ENCODE measurements at places on chromosomes 7 and 10.

DNA sequence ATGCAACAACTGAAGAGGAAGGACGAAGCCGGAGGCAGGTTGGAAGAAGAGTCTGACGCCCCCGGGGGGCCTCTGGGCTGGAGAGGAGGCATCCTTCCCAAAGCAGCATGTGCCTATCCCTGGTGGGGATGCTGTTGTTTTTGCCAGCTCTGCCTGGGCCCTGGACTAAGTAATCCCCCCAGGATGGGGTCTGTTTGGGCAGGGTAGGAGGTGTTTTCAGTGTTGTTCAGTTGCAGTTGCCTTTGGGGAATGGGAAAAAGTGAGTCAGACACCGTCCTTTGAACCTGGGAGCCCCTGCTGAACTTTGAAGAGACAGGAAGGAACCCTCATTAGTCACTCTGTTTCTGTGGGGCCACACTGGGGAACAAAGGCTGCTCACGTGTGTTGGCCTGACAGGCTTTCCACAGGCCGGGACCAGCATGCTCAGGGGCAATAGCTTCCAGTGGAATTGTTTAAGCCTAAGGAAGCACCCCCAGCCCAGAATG lies 35.2 kb upstream of the GDF10 start:
- DNase-seq, result no peak

DNA sequence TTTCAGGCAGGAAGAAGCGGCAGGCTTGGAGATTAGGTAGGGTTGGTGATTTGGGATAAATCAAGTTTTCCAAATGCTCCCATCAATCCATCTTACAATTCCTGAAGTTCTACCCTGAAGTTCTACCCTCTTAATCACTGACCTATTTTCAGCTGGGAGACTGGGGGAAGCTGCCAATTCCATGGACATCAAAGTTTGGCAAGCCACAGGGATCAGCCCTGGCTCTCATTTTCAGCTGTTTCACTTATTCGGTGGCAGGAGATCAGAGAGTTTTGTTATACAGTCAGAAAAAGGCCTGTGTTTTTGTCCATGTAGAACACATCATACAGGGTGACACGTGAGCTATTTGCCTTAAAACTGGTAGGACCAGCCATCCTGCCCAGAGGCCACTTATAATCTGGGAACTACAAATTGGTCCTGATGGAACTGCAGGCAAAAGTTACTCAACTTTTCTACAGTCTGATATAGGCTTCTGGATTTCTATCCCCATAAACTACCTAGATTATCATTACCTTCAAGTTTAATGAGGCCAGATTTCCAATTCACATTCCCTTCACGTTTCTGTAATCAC lies 112.9 kb upstream of the ZNF746 start:
- no peak for DNase-seq

GRCh38 chr7:234708-235553 lies 42.6 kb downstream of the FAM20C start:
- DNase-seq, result no peak

- DNase-seq, result no peak
Measured at GRCh38 chr7:79713276-79713675, 259.8 kb upstream of the MAGI2 start.

DNA sequence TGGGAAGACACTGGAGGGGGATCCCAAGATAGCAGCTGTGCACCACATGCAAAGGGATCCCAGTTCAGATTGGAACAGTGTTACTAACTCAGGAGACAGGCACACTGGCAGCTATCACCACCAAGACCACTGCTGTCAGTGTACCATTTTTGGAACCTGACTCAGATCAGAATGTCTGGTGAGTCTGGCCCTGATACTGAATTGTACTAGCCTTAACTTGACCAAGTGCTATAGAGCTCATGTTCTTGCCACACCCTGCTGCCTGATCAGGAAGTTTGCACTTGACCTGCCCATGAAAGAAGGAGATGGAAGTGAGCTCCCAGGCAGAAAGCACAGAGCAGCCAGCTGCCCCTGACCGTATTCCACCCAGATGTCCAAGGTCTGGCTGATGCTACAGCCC lies 4.8 kb upstream of the PRRT4 start:
- no peak for DNase-seq

DNA sequence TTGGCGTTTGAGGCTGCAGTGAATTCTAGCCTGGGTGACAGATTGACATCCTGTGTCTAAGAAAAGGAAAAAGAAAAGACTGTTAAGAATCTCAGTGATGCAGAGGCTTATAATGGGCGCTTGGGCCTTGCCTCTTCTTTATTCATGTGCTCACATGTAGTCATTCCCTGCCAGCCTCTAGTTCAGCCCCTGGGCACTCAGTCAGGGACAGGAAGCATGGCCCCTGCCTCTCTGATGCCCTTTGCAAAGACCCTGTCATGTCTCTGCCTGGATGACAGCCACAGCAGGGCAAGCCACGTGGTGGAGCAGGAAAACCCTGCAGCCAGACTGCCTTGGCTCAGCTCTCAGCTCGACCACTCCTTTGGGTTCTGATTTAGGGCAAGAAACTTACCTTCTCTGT lies 368.9 kb downstream of the RPS24 start:
- no peak for DNase-seq

GRCh38 chr7:1666317-1666822 lies 3.7 kb upstream of the ELFN1 start:
- DNase-seq, result no peak

- DNase-seq, result no peak
Measured at GRCh38 chr10:45470098-45471012, 96.3 kb downstream of the ALOX5 start.

GRCh38 chr10:62018131-62018911 lies 116.8 kb downstream of the ARID5B start:
- no peak for DNase-seq

- DNase-seq, result no peak
Measured at GRCh38 chr10:83522456-83522855, 616.9 kb upstream of the GHITM start.

DNA sequence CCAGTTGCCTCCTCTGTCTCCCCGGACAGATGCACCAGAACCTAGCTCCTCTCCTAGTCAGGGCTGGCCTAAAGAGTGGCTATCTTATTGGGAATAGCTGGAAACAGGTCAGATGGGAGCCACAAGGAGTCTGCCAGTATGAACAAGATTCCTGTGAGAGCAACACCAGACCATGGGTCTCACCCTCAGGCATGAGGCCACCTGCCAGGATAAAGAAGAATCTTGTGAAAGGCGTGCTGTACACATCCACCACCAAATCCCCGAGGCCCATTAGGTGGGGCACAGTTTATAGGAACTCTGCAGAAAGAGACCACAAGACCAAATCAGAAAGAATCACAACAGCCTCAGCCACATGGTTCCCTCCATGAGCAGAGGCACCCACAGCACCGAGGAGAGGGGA lies 325.9 kb downstream of the TNS3 start:
- DNase-seq, result no peak

DNA sequence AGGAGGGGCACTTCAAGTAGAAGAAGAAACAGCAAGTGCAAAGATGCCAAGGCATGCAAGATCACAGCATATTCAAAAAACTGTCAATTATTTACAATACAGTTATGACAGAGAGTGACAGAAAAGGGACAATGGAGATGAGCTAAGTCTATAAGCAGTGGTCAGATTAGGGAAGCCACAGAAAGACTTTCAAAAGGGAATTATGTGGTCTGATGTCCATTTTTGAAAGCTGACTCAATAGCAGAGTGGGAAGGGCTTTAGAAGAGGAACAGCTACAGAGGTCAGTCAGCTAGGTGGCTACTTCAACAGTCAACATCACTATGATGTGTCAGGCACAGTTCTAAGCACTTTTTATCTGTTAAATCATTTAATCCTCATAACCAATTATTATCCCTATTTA lies 45.2 kb upstream of the SPOCK2 start:
- no peak for DNase-seq

DNA sequence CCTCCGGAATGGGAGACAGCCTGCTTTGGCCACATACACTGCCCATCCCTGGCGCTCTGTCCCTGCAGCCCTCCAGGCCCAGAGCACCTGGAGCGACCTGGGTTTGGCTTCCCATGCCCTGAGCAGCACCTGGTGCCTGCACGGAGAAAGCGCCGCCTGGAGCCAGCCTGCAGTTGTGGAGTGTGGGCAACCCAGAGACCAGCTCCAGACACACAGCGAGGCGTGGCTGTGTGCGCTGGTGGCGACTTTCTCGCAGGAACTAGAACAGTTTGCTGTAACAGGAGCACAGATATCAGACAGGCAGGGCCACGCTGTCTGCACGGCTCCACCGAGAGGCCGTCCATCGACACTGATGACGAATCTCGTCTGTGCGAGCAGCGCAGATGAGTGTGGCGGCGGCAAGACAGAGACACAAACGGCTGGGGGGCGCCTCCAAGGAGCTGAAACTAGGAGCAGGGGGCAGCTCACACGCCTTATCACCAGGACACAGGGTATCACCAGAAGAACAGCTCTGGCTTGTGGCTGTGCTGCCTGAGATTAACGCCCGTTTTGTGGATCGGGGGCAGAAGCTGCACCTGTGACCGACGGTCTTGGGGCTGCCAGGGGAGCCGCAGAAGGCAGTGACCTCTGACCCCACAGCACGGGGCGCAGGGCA lies 275.3 kb downstream of the DNAJB6 start:
- DNase-seq, result peak; percentile 37

DNA sequence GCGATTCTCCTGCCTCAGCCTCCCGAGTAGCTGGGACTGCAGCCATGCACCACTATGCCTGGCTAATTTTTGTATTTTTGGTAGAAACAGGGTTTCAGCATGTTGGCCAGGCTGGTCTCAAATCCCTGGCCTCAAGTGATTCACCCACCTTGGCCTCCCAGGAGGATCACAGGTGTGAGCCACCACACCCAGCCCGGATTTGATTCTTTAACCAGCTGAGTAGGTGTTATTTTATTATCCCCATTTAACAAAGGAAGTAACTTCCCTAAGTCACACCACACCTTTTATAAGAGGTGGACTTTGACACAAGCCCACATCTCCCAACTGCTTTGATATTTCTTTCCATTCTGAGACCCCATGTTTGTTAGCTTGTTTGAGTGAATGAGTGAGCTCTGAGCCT lies 25.0 kb downstream of the SLC25A28 start:
- DNase-seq, result no peak

DNA sequence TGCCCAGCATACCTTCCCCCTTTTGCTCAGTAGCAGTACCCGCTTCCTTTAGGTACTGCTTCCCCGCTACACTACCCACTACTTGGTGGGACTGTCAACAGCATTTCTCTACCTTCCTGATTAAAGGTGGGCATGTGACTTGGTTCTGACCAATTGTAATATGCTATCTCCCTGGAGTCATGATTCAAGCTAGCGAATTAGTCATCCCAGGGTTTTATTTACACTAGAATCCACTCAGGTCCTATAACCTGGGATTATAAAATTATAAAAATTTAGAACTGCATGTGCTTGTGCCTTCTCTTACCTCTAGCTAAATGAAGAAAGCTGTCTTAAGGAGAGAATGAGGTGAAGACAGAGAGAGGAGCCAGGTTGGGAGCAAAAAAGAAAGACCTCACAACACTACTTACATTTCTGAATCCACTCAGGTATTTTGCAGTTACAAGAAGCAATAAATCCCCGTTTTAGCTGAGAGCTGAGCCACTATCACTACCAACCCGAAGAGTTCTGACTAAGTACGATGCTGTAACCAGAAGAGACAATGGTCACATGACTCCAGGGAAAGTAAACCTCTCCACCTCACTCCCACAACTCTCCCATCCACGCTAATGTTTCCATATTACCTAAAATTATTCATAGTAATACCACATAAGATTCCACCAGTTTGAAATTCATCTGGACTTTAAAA lies 9.7 kb downstream of the GBX1 start:
- no peak for DNase-seq

GRCh38 chr10:129277841-129278240 lies 189.2 kb upstream of the MGMT start:
- DNase-seq, result no peak

GRCh38 chr10:4254101-4254994 lies 469.3 kb upstream of the KLF6 start:
- DNase-seq, result no peak

- no peak for DNase-seq
Measured at GRCh38 chr7:42573881-42574672, 337.1 kb upstream of the GLI3 start.

DNA sequence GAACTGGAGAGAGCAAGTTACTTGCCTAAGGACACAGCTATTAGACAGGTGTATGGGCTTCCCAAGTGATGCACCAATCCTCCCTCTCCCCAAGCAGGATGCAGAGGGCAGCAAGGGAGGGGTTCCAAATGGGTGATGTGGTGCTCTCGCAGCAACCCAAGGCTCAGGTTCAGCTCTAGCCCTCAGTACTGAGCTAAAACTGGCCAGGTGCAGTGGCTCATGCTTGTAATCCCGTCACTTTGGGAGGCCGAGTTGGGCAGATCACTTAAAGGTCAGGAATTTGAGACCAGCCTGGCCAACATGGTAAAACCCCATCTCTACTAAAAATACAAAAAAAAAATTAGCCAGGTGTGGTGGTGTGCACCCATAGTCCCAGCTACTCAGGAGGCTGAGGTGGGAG lies 40.7 kb downstream of the GPRIN2 start:
- DNase-seq, result no peak

DNA sequence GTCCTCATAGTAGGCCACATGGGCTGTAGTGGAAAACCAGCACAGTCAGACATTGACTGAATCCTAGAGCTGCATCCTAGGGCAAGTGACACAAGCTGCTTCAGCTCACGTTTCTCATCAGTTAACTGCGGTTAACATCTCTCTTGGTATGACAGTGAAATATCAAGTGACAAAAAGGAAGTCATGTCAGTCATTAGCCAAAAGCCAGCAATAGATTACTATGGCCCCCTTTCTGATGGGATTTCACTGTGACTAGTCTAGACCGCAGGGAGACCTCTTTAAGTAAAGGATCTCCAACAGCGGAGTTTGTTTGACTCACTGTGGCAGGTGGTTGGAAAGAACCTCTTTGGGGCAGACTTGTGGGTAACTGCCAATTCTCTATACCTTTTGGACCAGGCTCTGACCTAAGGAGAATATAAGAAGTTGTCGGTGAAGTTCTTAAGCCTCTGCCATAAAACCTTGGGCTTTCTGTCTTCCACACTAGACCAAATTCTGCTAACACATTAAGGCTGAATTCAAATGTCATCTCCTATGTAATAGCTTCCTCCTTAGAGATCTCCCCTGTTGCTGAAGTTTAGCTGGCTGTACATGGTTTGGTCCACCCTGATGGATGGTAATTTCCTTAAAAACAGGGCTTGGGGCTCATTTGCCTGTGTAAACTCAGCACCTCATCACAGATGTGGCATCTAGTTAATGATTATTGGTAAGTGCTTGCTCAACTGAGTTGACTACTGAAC lies 115.3 kb downstream of the SGMS1 start:
- DNase-seq, result peak; percentile 79

GRCh38 chr10:129523723-129524316 lies 56.8 kb downstream of the MGMT start:
- DNase-seq, result no peak

GRCh38 chr7:151657173-151657572 lies 137.5 kb upstream of the RHEB start:
- DNase-seq, result no peak

DNA sequence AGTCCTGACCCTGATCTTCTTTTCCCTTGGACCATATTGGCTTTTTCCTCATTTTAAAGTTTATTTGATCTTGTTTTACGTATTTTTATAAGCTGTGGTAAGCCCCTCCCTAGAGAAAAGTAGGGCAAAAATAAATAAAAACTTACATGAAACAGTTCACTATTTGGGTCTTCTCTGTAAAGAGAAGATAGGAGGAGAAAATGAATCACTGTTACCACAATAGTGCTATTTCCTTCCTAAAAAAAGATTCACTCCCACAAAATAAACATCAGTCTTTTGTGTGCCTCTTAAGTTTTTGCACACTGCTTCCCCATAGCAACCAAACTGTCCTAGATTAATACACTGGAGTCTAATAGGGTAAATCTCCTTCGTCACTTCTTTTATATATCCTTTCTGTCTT lies 1.4 kb upstream of the SVIL start:
- no peak for DNase-seq

GRCh38 chr7:36289833-36290661 lies 99.6 kb upstream of the ANLN start:
- DNase-seq, result no peak
